Fibroblast of the aortic adventitia (primary cell): ENCODE measurements at places on chromosomes 13 and 19. TPM values are rescaled to one million over a fixed set of nuclear protein-coding genes. Genes with fewer than 3 reads are reported as not detected.

GRCh38 chr19:54551293-54551692 lies 22.3 kb upstream of the LILRA2 start:
- no peak for DNase-seq

GRCh38 chr19:2484178-2484937 lies 8.4 kb downstream of the GADD45B start:
- no peak for DNase-seq

- no peak for DNase-seq
Observed at GRCh38 chr19:6100284-6100915, 9.9 kb downstream of the RFX2 start.

DNA sequence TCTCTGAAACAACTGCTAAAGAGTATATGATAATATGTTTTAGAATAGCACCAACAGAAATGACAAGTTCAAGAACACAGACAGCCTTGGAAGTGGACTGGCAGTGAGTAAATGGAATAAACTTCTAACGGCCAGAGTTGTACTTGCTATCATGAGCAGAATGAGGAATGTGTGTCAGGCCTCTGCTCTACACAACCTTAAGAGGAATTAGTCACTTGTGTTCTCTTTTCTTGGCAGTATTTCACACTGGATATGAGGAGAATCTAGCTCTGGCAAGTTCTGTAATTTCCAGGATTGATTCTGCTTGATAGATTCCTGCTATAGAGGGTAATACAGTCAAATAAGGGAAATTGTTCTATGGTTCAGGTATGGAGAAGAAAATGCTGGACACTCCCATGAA lies 757.3 kb downstream of the EFNB2 start:
- DNase-seq, result no peak

DNA sequence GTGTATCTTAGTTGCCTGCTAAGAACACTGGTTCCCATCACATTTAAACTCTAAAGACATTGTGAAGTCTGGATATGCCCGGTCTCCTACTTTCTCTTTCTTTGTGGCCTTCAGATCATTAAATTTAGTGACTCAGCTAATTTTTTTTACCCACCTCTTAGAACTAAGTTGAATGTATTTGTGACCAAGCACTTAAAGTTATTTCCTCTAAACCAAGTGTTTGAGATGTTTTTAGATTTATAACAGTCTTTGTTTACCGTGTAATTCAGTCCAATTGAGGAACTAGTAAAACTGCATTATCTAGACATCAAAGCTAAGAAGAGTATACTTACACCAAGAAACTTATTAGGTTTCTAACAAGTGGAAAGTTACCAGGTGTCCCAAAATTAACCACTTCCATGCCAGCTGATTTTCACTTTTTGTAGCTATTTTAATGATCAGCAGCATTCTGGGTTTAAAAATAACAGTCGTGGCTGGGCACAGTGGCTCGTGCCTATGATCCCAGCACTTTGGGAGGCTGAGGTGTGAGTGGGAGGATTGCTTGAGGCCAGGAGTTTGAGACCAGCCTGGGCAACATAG lies 53.1 kb downstream of the ARHGAP35 start:
- peak; percentile 63 for DNase-seq

DNA sequence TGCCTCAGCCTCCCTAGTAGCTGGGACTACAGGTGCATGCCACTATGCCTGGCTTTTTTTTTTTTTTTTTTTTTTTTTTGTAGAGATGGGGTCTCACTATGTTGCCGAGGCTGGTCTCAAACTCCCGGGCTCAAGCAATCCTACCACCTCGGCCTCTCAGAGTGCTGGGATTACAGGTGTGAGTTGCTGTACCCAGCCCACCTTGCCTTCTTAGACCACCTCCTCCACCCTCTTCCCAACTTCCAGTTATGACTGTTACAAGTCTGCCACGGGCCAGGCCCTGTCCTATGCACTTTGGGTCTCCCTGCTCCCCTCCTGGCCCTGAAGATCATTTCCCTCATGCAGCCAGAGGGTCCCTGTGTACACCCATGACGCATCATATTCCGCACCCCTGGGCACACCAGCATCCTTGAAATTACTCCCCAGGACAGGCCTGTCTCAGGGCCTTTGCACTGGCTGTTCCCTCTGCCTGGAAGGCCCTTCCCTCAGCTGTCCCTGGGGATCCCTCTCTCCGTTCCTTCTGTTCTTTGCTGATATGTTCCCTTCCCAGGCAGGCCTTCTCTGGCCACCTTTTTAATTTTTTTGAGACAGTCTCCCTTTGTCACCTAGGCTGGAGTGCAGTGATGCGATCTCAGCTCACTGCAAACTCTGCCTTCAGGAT lies 3.0 kb downstream of the LGALS4 start:
- no peak for DNase-seq

DNA sequence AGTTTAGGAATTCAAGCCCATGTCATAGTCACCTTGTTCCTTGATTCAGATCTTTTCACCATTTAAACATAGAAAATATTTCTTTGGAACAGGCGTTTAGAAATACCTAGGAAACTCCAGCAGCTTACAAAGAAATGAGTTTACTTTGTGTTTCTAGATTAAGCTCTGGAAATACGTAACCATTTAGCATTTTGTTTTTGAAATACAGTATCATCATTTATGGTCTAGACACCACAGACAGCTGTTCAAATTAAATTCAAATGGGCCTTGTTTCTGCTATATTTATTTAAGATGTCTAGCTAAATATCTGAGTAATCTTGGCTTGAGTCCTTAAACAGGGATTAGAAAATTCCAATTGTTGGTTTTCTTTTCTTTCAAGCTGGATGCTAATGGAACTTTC lies 228.5 kb downstream of the NDFIP2 start:
- DNase-seq, result peak; percentile 48

DNA sequence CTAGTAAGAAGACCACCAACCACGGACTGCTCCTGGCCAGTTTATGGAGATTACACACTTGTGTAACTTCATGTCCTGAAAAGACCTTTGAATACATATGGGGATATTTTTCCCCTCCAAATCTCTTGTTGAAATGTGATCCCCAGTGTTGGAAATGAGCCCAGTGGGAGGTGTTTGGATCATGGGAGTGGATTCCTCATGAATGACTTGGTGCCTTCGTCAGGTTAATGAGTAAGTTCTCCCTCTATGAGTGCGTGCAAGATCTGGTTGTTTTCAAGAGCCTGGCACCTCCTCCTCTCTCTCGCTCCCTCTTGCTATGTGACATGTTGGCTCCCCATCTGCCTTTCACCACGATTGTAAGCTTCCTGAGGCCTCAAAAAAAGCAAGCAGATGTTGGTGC lies 769.0 kb upstream of the SLITRK1 start:
- DNase-seq, result peak; percentile 81

- no peak for DNase-seq
Observed at GRCh38 chr13:42494157-42494556, 79.8 kb upstream of the TNFSF11 start.

CEACAM7 gene
- not detected in 2 replicates for total RNA-seq
